Stimulated activated CD4-positive, alpha-beta T cell treated with anti-CD3 and anti-CD28 coated beads, Interleukin-12 subunit alpha, Interleukin-12 subunit beta, amount 100 ng/mL, for 24 hours (primary cell): ENCODE measurements at places on chromosomes 13 and 19.

DNA sequence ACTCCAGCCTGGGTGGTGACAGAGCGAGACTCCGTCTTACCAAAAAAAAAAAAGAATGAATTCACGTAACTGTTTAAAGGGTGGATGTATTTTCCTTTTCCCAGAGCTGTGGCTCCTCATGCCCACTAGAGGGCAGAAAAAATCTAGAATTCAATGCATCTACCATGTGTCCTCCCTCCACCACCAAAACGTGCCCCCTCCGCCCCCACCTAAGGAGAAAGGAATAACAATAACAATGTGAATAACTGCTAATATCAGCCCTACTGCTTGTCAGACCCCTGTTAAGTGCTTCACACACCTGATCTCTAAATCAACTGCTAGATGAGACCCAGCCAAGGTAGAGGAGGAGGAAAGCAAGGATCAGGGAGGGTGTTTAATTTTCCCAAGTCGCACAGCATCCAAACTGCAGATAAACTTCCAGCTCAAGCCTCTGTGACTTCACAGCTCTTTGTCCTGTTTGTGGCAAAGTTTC is 20.2 kb upstream of the PNMA8B start:
- no peak for DNase-seq

DNA sequence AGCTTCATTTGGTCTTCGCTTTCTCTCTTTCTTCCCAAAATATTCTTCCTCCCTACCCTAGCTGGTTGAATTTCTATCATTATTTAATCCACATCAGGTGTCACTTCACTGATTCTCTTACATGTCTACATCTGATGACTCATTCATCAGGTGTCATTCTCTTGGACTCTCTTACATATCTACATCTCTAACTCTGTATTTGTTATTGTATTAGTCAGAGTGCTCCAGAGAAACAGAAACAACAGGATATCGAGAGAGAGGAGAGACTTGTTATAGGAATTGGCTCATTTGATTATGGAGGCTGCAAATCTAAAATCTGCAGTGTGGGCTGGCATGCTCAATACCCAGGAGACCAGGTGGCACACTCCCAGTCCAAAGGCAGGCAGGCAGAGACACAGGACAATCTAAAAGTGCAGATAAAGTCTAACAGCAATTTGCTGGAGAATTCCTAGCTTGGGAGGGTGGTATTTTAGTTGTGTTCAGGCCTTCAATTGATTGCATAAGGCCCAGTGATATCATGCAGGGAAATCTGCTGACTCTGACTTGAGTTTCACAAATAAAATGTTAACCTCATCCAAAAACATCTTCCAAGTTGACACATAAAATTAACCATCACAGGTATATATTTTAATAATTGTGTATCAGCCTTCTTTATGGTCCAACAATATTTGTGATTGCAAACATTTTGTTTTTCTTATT is 541.4 kb upstream of the SLITRK5 start:
- DNase-seq: no peak

DNA sequence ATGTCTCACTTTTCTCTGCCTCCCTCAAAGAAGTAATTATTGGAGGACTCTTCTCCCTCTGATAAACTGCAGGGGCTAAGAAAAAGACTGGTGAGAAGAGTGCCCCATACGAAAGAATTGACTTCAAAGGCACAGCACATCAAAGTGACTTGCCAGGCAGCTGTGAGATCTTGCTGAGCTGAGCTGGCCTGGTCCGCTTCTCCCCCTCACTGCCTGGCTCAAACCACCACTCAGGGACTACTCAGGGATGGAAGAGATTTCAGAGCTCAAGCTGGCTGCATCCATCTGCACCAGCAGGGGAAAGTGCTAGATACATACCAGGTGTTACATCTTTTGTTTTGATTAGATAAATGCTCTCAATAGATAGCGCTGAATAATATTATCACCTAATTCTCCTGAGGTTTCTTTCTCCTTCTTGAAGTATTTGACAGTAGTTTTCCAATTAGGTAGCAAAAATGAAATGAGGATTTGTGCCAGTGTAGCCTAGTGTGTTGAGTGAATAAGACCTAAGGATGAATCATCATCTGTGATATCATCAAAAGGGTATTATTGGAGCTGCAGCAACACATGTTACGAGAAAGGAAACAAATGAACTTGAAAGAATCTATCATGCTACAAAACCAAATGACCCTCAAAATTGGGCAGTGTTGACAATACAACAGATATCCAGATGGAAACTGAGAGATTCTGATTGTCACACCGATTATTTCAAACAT is 379.8 kb downstream of the TBC1D4 start:
- DNase-seq: no peak

DNA sequence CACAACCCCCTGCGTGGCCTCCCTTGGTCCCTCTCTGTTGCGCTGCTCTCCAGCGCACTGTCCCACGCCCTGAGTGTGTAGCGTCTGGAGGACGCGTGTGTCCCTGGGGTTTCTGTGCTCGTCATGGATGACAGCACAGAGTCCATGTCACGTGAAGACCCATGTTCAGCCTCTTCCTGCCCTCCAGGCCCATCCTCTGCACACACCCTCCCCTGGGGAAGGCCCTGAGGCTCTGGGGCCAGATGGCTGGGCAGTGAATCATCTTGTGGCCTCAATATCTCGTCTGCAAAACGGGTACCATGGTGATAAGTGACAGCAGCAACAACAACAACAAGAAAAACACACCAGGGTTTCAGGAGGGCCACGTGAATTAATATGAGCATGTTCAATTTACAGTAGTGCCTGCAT is 71.5 kb upstream of the ARHGEF7 start:
- DNase-seq: no peak

DNA sequence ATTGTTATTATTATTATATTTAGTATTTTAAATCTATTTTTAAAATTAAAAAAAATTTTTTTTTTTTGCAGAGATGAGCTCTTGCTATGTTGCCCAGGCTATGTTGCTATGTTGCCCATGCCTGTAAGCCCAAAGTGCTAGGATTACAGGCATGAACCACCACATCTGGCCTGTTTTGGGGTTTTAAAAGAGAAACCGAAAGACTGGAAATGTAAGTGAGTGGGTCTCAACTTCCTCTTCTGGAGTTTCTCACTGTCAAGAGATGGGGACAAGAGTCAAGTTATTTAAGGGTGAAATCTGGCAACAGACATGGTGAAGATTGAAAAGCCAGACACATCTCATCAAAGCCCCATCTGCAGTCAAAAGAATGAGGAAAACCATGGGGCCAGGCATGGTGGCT is 4.2 kb upstream of the OR7G3 start:
- DNase-seq: no peak

DNA sequence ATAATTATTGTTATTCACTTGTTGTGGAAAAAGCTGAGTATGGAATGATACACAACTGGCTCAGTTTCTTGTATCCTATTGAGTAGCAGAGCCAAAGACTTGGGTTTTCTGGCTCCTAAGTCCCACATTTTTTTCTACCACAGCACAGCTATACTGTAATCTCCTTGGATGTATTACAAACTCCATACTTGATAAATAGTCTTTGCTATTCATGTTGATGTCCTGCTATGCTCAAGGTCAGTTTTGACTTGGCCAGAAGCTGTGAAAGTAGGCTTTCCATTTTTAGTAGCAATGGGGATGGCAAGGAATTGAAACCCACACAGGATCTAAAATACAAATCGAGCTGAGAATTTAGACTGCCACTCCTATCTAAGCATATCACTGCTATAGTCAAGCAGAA is 79.1 kb downstream of the B3GLCT start:
- no peak for DNase-seq

- DNase-seq: no peak
These were observed 302.9 kb downstream of the LMO7 start for GRCh38 chr13:75938811-75939560.

GRCh38 chr19:30649934-30650614 is 277.9 kb downstream of the ZNF536 start:
- no peak for DNase-seq

GRCh38 chr13:113203507-113204377 is 4.7 kb downstream of the PCID2 start:
- DNase-seq: no peak

GRCh38 chr19:7355151-7355820 is 6.5 kb downstream of the ARHGEF18 start:
- no peak for DNase-seq

GRCh38 chr19:47824396-47824795 is 2.7 kb downstream of the CRX start:
- DNase-seq: no peak

DNA sequence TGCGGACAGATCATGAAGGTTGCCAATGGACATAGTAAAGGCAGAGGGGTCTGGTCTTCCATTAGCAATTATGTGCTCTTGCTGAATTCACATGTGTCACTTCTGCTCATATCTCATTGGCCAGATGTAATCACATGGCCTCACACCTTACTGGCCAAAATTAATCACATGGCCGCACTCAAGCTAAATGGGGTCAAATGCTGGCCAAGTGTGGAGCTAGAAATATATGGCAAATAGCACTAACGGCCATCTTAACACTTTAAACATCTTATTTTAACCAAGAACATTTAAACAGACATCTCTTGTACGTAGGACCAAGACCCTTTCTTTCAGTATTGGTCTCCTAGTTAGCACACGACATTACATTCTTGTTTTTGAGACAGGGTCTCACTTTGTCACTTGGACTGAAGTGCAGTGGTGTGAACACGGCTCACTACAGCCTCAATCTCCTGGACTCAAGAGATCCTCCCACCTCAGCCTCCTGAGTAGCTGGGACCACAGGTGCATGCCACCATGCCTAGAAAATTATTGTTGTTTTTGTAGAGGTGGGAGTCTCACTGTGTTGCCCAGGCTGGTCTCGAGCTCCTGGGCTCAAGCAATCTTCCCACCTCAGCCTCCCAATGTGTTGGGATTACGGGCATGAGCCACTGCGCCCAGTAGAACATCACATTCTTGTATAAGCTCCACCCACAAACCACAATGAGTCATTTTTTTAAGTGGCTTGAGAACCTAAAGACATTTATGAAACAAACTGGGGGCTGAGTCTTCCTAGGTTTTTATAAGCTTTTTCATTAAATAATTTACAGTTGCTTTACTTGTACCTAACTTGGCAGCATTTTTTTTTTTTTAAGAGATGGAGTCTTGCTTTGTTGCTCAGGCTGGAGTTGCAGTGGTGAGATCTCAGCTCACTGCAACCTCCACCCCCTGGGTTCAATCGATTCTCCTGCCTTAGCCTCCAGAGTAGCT is 2.9 kb upstream of the PTOV1 start:
- DNase-seq: no peak

DNA sequence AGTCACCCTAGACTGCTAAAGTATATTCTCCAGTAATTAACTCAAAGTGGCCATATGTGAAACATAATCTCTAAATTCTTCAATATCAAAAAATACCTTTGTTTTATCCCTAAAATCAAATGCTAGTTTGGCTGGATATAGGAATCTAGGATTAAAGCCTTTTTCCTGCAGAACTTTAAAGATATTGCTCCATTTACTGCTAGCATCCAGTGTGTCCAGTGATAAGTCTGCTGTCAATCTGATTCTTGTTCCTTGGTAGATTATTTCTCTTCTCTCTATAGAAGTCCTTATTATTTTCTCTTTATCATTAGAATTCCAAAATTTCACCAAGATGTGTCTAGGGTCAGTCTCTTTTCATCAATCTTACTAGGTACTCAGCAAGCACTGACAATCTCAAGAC is 384.6 kb downstream of the FGF14 start:
- no peak for DNase-seq

GRCh38 chr19:38666663-38667511 is 19.4 kb downstream of the ACTN4 start:
- no peak for DNase-seq

GRCh38 chr13:22789027-22789593 is 391.7 kb upstream of the SGCG start:
- no peak for DNase-seq

- no peak for DNase-seq
These were observed 9.0 kb upstream of the ACSBG2 start for GRCh38 chr19:6126335-6126974.

GRCh38 chr19:58366585-58367430 is 4.3 kb upstream of the ZNF497 start:
- no peak for DNase-seq

DNA sequence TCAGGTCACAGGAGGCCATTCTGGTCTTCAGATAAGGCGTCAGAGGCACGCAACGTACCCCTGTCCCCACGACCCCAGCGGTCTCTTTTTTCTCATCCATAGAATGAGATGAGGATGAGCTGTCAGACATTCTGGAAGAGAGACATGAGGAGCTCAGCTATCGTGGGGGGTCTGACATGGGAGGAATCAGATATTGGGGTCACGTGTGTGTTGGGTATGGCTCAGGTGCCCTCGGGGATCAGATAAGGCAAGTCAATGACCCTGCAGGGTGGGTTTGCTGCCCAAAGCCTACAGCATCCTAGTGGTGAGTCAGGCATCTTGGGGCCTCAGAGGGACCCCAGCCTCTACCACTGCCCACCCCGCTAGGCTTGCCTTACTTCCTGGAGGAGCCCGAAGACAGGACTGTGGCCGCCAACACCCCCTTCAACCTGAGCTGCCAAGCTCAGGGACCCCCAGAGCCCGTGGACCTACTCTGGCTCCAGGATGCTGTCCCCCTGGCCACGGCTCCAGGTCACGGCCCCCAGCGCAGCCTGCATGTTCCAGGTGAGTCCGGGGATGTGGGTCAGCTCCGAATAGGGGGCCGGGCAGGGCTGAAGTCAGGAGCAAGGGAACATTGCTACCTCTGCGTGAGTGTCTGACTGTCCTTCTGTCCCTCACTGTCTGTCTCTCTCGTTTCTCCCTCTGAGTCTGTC is 2.6 kb downstream of the AXL start:
- no peak for DNase-seq

DNA sequence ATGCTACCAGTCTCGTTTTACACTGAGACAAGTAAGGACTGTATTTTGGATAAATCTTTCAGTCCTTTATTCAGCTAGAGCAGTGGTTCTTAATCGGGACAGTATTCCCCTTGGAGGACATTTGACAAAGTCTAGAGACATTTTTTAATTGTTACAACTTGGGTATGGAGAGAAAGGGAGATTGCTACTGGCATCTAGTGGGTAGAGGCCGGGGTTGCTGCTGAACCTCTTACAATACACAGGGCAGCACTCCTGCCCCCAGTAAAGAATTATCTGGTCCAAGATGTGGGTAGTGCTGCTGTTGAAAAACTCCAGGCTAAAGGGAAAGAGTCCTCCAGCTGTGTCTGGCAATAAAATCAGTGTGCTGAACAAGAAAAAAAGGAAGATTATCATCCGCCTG is 334.8 kb downstream of the SLC7A1 start:
- no peak for DNase-seq

DNA sequence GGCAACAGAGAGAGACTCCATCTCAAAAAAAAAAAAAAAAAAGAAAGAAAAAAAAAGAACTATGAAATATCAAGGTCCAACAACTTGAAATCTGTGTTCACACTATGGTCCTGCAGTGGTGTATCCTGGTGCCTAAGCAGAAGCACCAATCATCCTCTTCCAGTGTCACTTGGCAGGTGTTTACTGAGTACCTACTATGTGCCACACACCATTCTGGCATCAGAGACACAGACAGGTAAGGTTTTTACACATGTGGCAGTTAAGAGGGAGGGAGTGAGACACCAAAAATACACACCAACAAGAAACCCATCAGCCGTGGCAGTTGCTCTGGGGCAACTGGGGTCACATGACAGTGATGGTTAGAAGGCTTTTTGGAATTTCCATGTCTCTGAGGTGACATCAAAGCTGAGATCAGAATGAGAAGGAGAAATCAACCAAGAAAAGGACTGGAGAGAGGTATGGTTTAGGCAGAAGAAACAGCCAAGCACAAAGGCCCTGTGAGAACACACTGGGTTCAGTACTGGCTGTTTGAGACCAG is 17.6 kb downstream of the PBX4 start:
- DNase-seq: no peak

GRCh38 chr19:39494661-39495060 is 4.1 kb upstream of the DLL3 start:
- DNase-seq: no peak

GRCh38 chr19:56270676-56271075 is 1.9 kb upstream of the EDDM13 start:
- no peak for DNase-seq
